ENCODE measurements at places on chromosomes 1 and 21.

GRCh38 chr1:27873671-27874384, 1.5 kb downstream of the THEMIS2 start:
- no peak for DNase-seq

DNA sequence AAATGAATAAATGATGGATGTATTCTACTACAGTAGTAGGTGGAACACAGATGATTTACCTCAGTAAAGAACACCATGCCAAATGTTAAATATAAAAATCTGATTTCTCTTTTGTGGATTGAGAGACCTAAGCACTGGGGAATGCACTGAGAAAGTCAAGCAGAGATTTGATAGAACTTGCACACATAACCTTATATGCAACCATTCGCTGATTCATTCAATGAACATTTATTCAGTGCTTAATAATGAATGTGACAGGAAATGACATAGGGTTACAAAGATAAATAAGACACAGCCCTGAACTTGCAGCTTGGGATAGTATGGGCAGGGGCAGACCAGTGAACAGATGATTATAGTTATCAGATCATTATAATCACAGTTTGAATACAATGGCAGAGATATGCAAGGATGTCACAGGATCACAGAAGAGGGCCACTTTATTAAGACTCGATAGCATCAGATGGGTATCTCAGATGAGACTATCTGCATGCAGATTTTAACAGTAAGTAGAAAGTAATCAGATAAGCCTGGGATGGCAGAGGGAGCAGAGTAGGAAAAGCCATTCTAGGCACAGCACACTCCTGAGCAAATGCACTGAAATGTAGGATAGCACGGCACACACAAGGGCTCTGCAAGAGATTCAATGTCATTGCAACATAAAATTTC, 169.4 kb downstream of the ASTN1 start:
- no peak for DNase-seq

DNA sequence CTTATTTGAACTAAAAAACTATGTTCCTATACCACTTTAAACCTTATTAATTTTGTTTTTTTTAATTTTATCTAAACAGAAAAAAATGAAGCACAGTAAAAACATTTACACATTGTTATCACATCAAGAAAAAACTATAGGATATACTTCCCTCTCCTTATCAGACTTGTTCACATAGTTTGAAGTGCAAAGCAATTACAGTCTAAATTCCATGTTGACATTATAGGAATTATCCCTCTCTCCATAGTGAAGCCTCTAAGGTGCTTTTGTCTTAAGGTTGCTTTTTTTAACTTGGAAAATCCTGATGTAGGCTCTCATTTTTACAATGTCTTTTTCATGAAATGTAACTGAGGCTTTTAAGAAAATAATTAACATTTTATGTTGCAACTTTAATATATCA, 85.8 kb downstream of the RGS21 start:
- DNase-seq: no peak

DNA sequence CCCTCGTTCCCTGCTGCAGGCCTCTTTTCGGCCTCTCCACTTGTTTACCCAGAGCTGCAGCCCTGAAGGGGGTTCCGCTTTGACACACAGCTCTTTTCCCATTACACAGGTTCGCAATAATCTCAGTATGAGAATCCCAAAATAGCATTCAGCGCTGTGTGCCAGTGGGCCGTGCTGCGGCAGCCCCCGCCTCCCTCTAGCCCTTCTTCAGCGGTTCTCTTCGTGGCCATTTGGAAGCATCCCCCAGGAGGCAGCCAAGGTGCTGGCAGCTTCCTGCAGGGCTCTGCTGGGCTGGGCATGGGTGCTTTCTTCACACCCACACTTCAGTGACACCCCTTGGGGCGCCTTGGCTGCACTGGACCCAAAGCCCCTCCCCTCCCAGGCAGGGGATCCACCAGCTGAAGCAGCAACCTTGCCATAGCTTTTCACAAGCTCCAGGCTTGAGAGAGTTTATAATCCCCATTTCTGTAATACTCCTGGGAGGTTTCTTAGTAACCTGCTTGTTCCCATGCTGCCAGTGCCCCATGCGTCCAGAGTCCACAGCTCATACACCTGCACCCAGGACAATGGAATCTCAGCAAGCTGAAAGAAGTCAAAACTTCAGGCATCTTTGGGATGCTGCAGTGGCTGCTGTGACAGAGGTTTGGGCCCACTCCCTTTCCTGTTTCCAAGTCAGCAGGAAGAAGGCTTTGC, 8.1 kb downstream of the NCF2 start:
- DNase-seq: no peak

DNA sequence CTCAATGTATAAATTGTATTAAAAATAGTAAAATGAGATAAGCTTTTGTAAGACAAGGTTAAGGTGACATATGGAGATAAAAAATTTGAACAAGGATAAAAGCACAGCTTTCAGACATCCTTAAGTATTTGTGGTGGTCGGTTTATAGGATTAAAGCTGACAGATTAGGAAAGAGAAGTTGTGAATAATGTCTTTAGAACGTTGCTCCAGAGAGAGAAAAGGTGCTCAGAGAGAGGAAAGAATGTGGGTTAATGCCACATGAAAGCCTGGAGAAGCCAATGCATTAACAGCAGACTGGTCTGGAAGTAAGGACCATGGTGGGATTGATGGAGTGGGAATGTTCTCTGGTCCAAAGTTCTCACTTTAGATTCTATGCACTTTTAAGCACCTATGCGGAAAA, 44.8 kb downstream of the ATP6V1G3 start:
- no peak for DNase-seq

- DNase-seq: no peak
Observed at GRCh38 chr1:110208916-110209645, 1.0 kb upstream of the KCNC4 start.

- no peak for DNase-seq
Observed at GRCh38 chr1:12052008-12052573, 11.0 kb upstream of the TNFRSF8 start.

DNA sequence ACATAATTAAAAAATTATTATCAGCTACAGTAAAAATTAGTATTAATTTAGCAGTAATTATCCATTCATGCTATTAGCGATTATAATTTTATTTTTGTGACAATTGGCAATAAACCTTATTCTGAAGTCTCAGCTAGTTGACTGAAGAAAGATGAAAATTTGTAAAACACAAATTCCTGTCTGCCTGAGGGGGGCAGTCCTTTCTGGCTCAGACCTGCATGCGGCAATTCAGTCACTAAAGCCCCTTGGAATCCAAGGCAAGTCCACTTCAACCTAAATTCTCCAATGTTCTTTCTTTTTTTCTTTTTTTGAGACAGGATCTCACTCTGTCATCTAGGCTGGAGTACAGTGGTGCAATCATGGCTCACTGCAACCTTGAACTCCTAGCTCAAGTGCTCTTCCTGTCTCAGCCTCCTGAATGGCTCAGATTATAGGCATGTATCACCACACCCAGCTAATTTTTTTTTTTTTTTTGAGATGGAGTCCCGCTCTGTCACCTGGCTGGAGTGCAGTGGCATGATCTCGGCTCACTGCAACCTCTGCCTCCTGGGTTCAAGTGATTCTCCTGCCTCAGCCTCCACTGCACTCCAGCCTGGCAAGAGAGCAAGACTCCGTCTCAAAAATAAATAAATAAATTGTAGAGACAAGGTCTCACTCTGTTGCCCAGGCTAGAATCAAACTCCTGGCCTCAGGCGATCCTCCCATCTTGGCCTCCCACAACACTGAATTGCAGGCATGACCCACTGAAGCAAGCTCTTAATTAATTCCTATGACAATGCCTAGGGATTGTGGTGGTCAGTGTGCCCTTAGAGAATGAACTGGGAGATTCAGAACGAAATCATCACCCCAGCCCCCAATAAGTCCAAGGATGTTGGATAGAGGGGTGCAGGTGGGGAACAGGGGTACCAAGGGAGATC, 24.2 kb upstream of the ITPKB start:
- DNase-seq: no peak

- DNase-seq: no peak
Observed at GRCh38 chr1:85463731-85464496, 1.0 kb downstream of the DDAH1 start.

DNA sequence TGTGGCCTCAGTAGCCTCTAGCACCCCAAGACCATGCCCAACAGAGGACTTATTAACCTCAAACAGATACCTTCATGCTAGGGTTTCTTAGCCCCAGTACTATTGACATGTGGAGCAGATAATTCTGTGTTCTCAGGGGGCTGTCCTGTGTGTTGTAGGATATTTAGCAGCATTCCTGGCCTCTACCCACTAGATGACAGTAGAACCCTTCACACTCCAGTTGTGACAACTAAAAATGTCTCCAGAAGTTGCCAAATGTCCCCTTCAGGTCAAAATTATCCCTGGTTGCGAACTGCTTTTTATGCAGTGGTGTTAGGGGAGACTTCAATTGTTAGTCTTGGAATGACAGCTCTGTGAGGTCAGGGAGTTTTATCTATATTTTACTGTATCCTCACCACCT, 8.1 kb downstream of the KAZN start:
- DNase-seq: no peak

DNA sequence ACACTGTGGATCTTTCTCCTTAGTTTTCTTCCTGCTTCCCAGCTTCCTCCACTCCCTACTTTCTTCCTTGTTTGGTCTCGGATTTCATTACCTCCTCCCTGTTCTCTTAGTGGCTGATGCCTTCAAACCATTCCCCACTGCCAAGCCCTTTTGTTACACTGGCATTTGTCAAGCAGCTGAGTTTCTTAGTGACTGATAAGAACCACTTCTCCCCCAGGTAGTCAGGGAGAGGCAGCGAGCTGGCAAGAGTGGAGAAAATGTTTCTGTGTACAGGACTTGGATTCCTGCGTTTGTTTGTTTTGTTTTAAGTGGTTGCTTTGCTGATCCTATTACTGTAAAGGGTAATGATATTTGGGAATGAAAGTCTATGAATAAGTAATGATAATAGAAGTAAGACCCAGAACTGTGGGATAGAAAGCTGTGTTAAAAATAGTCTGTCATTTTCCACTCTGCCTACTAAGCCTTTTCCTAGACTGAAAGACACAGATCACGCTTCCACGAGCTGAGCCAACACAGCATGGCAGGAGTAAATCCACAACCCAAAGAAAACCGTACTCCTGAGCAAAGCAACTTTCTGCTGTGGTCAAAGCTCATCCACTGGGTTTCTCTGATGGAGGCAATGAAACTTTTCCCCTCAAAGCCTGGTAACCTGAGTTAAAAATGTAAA, 10.1 kb upstream of the SERTAD4 start:
- DNase-seq: no peak

- DNase-seq: no peak
Observed at GRCh38 chr21:31564439-31564838, 95.1 kb upstream of the SOD1 start.

DNA sequence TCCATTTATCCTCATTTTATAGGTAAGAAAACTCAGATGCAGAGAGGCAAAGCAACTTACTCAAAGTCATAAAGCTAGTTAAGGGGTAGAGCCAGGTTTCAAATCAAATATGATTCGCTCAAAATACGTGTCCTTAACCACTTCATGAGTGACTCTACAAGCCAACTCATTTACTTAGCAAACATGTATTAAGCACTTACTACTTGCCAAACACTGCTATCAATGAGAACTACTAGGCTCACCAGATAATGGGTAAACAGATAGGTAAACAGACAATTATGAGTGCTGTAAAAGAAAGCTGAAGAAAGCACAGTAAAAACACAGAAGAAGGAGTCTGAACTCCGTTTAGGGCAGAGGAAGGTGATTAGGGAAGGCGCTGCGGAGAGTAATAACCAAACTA, 65.9 kb downstream of the WDR64 start:
- no peak for DNase-seq

- DNase-seq: no peak
Observed at GRCh38 chr1:75394386-75395139, 216.4 kb downstream of the SLC44A5 start.
